ENCODE measurements at places on chromosomes 13 and 19. TPM values are rescaled to one million over a fixed set of nuclear protein-coding genes. Genes with fewer than 3 reads are reported as not detected.
A peak's percentile ranks its signal among the peaks of the same experiment; 100 is the strongest.

The ZNF132 gene
- total RNA-seq: 5.8 TPM

The SULT2B1 gene
- 7.7 TPM for total RNA-seq

DNA sequence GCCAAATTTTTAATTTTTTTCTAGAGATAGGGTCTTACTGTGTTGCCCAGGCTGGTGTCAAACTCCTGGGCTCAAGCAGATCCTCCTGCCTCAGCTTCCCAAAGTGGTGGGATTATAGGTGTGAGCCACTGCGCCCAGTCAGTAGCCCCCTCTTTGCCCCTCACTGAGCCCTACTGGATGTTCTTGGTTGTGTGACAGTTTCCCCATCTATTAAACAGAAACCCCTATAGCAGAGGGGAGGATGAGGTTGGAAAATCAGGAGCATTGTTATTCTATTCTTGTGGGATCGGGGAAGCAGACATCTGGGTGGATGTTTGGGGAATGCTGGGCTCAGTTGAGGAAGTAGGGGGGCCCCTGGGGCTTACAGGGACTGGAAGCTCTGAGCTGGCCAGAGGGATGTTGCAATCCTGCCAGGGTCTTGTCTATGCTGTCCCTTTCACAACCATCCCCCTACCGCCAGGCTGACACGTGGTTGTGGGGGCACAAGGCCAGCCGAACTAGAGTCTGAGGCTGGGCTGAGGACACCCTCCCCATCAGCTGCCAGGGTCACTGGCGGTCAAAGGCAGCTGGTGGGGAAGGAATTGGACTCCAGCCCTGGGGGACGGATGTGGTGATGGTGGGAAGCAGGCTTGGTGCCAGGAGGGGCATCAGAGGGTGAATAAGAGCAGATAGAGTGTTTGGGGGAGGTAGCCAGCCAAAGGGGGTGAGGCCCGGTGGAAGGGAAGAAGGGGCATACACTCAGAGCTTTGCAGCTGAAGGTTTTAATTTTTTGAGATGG lies 10.9 kb downstream of the APOC1 start:
- no peaks in the 10 kb centered on the region for H3K27me3 ChIP-seq
- peak overlapping the region; percentile 13 for H3K27ac ChIP-seq
- DNase-seq: peak; percentile 68

The DACH1 gene
- 5.2 TPM for total RNA-seq

GRCh38 chr19:15128162-15128770 lies 21.1 kb downstream of the SYDE1 start:
- H3K36me3 ChIP-seq: no peaks in the 10 kb centered on the region
- H3K27me3 ChIP-seq: no peaks in the 10 kb centered on the region
- peak overlapping the region; percentile 12 for H3K27ac ChIP-seq
- H3K4me3 ChIP-seq: no peak overlapping the region
- DNase-seq: peak; percentile 50

The KLF1 gene
- 0.25 TPM for total RNA-seq

DNA sequence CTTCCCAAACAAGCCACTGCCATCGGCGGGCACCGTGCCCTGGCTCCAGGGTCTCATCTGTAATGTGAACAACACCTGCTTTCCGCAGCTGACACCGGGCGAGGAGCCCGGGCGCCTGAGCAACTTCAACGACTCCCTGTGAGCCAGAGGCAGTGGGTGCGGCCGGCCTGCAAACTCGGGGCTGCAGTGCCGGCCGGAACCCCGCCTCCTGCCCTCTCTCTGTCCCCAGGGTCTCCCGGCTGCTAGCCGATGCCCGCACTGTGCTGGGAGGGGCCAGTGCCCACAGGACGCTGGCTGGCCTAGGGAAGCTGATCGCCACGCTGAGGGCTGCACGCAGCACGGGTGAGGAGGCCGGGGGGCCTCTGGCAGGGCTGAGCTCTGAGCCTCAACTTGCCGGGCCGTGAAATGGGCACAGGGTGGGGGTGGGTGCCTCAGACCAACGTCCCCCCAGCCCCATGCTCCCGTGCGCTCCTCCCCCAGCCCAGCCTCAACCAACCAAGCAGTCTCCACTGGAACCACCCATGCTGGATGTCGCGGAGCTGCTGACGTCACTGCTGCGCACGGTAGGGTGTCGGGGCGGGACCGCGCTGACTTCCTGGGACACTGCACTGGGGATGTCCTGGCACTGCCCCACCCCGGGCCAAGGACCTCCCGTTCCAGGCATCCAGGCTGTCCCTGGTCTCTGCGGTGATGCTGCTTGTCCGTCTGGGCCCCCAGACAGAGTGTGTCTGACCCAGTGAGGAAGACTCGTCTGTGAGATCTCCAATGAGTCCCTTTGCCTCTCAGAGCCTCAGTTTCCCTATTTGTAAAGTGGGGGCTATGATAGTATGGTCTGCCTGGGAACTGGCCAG lies 2.2 kb downstream of the ABCA7 start:
- no peaks in the 10 kb centered on the region for H3K27me3 ChIP-seq
- peak; percentile 82 for DNase-seq
- peak overlapping the region; percentile 52 for H3K4me3 ChIP-seq

- peaks cover 4% of the 10 kb centered on the region for H3K4me1 ChIP-seq
- H3K36me3 ChIP-seq: no peaks in the 10 kb centered on the region
- H3K27ac ChIP-seq: no peak overlapping the region
These were observed 4.7 kb upstream of the RGL3 start for GRCh38 chr19:11423791-11424181.

DNA sequence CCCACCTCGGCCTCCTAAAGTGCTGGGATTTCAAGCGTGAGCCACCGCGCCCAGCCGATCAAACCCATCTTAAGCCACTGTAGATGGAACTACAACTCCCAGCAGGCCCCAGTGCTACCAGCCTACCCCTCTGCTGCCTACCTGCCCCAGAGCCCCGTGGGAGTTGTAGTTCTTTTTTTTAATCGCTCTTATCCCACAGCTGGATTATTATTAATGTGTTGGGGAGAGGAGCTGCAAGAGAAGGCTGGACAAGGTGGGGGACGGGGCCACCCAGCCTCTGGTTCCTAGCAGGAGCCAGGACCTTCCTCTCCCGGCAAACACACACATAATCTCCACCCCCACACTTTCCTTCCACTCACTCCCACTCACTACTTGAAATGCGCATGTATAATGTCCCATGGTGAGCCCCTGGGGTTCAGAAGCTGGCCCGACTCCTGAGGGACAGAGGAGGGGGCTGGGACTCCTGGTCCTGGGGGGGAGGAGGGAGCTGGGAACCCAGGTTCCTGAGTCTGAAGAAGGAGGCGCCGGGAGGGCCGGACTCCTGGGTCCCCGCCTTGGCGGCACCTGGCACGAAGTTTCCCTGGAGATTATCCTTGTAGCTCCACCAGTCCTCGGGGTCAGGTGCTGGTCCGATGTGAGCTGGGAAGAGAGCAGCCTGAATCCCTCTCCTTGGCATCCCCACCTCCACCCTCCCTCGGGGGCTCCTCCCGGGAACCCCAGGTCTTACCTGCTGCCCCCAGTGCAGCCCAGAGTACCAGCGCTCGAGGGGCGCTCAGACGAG lies 958 bp downstream of the CA11 start:
- no peak overlapping the region for H3K27ac ChIP-seq
- H3K36me3 ChIP-seq: no peaks in the 10 kb centered on the region
- H3K4me3 ChIP-seq: peak overlapping the region; percentile 27
- H3K27me3 ChIP-seq: peaks cover 5% of the 10 kb centered on the region
- peak; percentile 75 for DNase-seq

The DMPK gene
- 30.6 TPM for total RNA-seq

- no peaks in the 10 kb centered on the region for H3K4me1 ChIP-seq
- DNase-seq: no peak
- no peaks in the 10 kb centered on the region for H3K27me3 ChIP-seq
- H3K36me3 ChIP-seq: no peaks in the 10 kb centered on the region
These were observed 933.9 kb downstream of the DIAPH3 start for GRCh38 chr13:59229861-59230260.

The FFAR2 gene
- total RNA-seq: 0.82 TPM

The ICAM1 gene
- 3.5 TPM for total RNA-seq

- H3K4me3 ChIP-seq: no peak overlapping the region
These were observed 38.7 kb downstream of the KLF2 start for GRCh38 chr19:16363133-16363851.

The MYH14 gene
- 509 TPM for total RNA-seq

DNA sequence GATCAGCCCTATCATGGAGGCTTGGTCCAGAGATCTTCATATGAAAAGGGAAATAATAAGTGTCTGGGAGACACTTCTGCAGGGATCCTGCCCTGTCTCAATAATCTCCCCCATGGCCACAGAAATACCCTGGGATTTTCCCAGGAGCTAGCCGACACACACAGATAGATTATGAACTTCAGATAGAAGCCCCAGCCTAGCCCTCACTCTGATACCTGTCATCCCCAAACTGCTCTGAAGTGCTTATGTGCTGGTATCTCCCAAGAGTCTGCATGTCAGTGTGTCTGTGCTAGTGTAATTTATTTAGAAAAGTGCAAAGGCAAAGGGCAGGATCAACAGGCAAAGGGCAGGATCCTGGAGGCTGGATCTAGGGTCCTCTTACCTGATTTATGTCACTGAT lies 38.7 kb upstream of the ZNF766 start:
- H3K36me3 ChIP-seq: peaks cover 6% of the 10 kb centered on the region
- no peaks in the 10 kb centered on the region for H3K27me3 ChIP-seq
- no peak overlapping the region for H3K27ac ChIP-seq
- H3K4me3 ChIP-seq: no peak overlapping the region
- no peak for DNase-seq

GRCh38 chr13:98162935-98163334 lies 14.1 kb downstream of the RNF113B start:
- no peak overlapping the region for H3K27ac ChIP-seq
- no peak overlapping the region for H3K4me3 ChIP-seq
- H3K36me3 ChIP-seq: no peaks in the 10 kb centered on the region
- DNase-seq: no peak
- no peaks in the 10 kb centered on the region for H3K4me1 ChIP-seq

GRCh38 chr19:41960973-41961372 lies 1.9 kb upstream of the RABAC1 start:
- H3K36me3 ChIP-seq: no peaks in the 10 kb centered on the region
- H3K4me3 ChIP-seq: no peak overlapping the region
- no peak overlapping the region for H3K27ac ChIP-seq
- DNase-seq: no peak
- H3K4me1 ChIP-seq: peaks cover 4% of the 10 kb centered on the region

The KLK3 gene
- total RNA-seq: 2.4 TPM
